Keratinocyte (primary cell): ENCODE measurements at places on chromosomes 1 and 21. TPM values are rescaled to one million over a fixed set of nuclear protein-coding genes. Genes with fewer than 3 reads are reported as not detected.

Gene CRNN
- polyA plus RNA-seq, result 0.04 to 0.05 TPM (median 0.05 TPM) in 3 replicates

DNA sequence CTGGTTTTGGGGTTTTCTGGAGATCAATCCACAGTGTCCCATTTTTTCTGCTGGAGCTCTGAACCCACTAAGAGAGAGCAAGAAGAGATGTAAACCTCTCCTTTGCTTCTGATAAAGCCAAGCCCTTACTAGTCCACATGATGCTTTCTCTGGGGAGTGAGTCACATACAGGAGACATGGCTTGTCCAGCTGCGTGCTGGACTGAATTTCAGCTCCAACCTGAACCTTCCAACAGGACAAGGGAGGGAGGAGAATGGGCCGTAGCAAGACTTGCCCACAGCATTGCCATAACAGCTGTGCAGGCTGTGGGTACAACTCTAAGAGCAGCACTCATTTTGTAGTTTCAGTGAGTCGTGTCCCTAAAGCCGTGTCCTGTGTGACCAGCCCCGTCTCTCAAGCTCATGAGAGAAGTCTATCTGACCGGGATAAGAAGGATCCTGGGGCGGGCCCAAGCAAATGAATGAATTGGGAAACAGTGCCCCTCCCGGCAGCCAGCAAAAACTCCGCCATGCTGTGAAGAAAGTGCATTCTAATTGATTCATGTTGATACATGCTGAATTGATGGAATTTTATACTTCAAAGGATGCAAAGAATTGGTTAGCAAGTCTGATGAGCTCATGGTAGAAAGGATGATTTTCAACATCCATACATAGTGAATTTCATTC is 195.2 kb downstream of the GABPA start:
- DNase-seq, result peak; percentile 30

DNA sequence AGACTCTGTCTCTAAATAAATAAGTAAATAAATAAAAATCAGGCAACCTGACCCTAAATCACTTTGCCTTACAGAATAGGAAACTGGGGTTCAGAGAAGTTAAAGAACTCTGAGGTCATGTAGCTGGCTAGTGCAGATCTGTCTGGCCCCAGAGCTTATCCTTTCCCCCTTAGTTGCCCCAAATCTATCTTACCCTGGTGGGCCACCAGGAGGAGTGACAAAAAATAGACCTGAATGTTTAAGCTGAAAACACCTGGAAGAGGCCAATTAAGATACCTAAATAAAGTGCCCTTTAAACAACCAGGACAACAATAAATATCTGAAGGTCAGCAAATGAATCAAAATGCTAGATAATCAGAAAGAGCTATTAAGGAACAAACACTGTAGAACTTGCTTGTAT is 59.7 kb downstream of the TEX35 start:
- no peak for DNase-seq

GRCh38 chr1:93021539-93022134 is 57.4 kb upstream of the MTF2 start:
- no peak for DNase-seq

DNA sequence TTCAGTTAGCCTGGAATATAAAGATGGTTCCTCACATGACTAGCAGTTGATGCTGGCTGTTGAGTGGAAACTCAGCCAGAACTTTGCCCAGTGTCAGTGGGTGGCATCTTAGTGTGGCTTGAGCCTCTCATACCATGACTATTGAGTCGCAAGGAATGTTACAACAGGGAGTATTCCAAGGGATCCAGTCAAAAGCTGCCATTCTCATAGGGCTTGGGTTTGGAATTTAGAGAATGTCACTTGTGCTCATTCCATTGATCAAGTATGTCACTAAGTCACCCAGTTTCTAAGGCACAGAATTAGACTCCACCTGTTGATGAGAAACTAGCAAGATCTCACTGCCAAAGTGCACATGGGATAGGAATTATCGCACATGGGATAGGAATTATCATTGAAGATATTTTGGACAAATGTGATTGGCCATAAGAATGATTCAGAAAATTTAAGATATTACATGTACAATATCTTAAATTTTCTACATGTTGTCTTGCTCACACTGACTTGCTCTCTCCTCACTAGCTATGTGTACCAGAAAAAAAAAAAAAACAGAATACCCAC is 1290.7 kb upstream of the ADGRL2 start:
- no peak for DNase-seq

DNA sequence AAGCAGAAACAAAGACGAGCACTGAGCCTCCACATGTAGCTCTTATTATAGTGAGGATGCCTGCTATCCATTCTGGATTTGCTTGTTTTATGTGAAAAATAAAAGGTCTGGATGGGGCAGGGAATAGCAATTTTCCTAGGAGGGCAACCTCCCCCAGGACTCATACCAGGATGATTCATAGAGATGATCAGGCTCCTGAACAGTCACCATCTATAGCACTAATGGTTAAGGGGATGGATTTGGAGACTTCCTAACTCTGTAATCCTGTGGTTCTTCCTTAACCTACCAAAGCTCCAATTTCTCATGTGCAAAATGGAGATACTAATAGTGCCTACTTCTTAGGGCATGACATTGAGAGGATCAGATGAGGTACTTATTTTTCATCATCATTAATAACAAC is 34.5 kb upstream of the CD58 start:
- no peak for DNase-seq

GRCh38 chr1:15944308-15945010 is 31.4 kb downstream of the ZBTB17 start:
- DNase-seq, result no peak

Gene COL11A1
- polyA plus RNA-seq, result 0.06 to 0.37 TPM (median 0.06 TPM) in 3 replicates

DNA sequence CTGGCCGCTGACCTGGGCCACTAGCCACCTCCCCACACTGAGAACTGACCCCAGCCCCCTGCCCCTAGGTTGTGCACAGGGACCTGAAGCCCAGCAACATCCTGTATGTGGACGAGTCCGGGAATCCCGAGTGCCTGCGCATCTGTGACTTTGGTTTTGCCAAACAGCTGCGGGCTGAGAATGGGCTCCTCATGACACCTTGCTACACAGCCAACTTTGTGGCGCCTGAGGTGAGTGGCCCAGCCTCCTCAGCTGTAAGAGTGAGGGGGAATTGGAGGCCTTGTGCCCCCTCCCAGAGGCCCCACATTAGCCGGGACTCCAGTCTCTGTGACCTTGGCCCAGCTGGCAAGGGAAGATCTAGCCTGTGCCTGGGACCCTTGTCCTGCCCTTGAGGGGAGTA is 41.8 kb downstream of the RPS6KA1 start:
- no peak for DNase-seq

Gene WLS
- polyA plus RNA-seq, result 59.5 to 92.4 TPM (median 73.7 TPM) in 3 replicates

Gene EPHA2
- 55.6 to 70.9 TPM (median 60.3 TPM) in 3 replicates for polyA plus RNA-seq

Gene CLIC6
- not detected in 3 replicates for polyA plus RNA-seq

- DNase-seq, result no peak
Observed at GRCh38 chr1:99849413-99849743, 783 bp upstream of the AGL start.

DNA sequence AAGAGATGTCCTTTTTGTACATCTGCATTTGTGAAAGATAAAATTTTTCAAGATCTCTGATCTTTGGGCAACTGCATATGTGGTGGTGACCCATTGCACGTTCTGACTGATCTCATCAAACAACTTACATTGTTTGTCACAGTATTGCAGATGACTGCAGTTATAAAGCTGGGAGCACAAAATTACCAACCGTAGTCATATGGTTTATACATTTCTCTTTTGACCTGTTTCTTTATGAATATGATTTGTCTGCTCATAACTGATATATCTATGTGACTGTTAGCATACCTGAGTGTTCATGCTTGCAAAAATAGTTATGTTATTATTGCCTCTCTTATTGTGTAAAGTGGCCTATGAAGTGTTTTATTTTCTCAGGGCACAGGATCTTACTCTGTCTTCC is 43.7 kb upstream of the HMCN1 start:
- no peak for DNase-seq

- DNase-seq, result no peak
Observed at GRCh38 chr1:11238311-11238710, 24.0 kb downstream of the MTOR start.

- DNase-seq, result no peak
Observed at GRCh38 chr1:15955552-15955951, 20.3 kb downstream of the ZBTB17 start.

Gene OMA1
- polyA plus RNA-seq, result 10.1 to 16.3 TPM (median 13.1 TPM) in 3 replicates

DNA sequence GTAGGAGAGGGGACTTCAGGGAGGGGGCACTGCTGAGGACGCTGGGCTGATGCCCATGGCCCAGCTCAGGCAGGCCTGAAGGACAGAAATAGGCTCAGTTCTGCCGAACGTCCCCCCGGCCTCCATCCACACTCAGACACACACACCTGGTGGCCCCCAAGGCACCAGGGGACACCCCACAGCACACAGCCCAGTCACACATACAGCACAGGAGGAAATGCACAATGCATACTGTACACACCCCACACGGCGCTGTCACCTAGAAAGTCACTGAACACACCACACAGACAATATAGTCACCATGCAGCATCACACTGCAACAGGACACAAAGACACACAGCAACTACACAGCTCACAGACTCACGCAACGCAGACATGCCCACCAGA is 562 bp downstream of the SYTL1 start:
- no peak for DNase-seq

GRCh38 chr1:200082329-200082728 is 54.8 kb downstream of the NR5A2 start:
- DNase-seq, result no peak

Gene SMPDL3B
- 0.51 to 1.3 TPM (median 0.61 TPM) in 3 replicates for polyA plus RNA-seq

DNA sequence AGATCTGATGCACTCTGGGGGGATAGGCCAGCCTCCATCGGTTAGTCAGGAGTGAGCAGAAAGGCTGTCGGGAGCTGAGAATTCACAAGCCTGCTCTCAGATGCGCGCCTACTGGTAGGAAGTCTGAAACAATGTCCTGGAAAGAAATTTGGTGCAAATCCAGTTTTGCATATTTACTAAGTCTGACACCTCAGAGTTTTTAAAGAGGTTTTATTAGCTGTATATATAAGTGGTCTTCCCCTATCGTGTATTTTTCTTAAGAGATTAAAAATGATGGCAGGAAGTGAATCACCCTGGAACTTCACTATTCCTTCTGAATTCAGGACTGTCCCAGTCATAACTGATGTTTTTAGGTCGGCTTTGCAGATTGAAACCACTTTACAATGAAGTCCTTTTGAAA is 99.8 kb upstream of the C1orf105 start:
- no peak for DNase-seq

Gene NBPF15
- polyA plus RNA-seq, result 29.4 to 43.6 TPM (median 43.0 TPM) in 3 replicates

- no peak for DNase-seq
Observed at GRCh38 chr1:22641906-22642636, 1.4 kb upstream of the C1QC start.

DNA sequence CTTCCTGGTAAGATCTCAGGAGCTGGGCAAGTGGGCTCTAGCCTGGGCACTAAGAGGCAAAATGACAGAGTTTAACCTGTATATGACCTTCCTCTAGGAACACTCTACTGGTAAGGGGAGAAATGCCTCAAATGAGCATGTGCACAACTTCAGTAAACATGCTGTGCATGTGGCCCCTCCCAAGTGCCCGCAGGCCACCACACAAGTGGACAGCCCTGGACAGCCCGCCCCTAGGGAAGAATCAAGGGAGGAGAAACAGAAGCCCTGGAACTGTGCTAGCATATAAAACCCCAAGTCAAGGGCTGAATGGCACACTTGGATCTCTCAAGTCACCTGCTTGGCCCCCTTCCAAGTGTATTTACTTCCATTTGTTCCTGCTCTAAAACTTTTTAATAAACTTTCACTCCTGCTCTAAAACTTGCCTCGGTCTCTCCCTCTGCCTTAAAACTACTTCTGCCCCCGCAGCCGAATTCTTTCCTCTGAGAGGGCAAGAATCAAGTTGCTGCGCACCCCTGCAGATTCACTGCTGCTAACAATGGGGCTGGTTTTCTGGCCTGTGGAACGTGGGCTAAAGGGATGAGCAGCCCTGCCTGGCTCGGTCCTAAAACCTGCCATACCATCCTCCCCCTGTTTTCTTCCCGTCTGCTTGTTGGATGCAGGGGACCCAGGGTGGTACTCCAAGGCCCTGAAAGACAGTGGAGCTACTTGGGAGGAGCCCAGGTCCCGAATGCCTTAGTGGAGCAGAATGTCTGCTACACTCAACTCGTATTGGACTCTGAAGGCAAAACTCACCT is 93.5 kb downstream of the IER5 start:
- DNase-seq, result no peak

Gene SPAG17
- 0.42 to 0.77 TPM (median 0.52 TPM) in 3 replicates for polyA plus RNA-seq
